ENCODE measurements at places on chromosomes 1 and 21.

DNA sequence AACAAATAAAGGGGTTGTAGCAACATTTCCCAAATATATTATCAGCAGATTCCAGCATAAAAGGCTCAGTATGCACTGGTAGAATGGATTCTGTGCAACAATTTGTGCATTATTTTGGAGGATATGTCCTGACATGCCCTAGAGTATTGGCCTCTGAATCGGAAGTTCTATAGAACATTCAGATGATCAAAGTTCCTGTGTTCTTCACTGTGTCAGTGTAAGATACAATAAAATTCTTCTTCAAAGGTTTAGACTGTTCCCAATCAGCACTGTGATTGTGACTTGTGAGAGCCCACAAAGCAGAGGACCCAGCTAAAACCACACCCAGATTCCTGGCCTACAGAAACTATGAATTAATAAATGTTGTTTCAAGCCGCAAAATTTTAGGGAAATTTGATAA, 33.6 kb upstream of the GBP5 start:
- no peak for DNase-seq

- no peak for DNase-seq
Measured at GRCh38 chr1:108686614-108687313, 5.3 kb upstream of the PRPF38B start.

GRCh38 chr1:212945463-212946160, 4.7 kb upstream of the VASH2 start:
- DNase-seq = no peak

- no peak for DNase-seq
Measured at GRCh38 chr1:5410652-5411051, 581.6 kb downstream of the NPHP4 start.

- no peak for DNase-seq
Measured at GRCh38 chr1:234934611-234935033, 194.0 kb downstream of the TOMM20 start.

GRCh38 chr1:45850017-45850416, 46.6 kb downstream of the MAST2 start:
- DNase-seq = no peak

DNA sequence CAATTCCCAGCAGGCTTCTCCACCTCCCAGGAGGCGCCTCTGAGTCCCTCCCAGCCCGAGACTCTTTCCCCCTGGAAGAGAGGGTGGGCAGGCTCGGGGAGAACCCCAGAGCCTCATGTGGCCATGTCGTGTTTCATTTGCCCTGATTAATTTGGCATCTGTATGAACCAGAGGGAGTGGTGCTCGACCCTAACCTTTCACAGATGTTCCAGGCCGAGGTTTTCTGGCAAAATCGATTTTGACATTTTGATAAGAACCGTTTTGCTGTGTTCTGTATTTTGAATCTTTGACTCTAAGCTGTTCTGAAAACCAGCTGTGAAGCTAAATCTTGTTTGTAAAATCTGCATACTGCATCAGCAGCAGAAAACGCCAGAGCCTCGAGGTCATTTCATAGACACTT, 367.4 kb downstream of the CAMTA1 start:
- no peak for DNase-seq

- DNase-seq = no peak
Measured at GRCh38 chr1:14403961-14404645, 194.4 kb upstream of the KAZN start.

DNA sequence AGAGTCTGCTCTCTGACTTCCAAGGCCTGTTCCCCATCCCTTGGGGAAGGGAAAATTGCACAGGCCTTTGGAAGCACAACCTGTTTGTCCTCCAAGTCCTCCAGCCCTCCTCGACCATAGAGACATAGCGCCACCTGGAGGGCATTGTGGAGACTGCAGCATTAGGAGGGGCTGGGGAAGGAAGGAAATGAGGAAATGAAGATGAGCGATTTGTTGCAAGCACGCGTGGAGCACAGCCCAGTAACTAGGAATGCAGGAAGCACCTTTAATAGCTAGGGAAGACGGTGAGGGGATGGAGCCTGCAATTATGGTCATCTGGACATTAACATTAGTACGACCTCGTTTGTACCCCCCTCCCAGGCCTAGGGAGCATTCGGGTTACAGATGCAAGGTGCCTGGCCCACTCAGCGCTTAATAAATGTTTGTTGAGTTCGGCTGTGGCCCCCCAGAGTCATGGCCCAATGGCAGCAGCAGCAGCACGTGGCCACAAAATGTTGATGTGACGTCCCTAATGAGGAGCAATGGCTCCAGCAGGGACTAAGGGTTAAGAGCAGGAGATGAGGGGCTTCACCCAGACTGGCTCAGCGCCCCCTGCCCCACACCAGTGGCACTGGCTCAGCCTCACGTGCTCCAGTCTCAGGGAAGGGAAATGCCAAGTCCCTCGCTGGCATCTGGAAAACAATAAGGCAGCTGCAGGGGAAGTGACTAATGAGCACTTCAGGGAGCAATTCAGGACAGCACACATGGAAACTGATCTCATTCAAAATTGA, 8.0 kb upstream of the CAMK2N1 start:
- DNase-seq = peak; percentile 51

DNA sequence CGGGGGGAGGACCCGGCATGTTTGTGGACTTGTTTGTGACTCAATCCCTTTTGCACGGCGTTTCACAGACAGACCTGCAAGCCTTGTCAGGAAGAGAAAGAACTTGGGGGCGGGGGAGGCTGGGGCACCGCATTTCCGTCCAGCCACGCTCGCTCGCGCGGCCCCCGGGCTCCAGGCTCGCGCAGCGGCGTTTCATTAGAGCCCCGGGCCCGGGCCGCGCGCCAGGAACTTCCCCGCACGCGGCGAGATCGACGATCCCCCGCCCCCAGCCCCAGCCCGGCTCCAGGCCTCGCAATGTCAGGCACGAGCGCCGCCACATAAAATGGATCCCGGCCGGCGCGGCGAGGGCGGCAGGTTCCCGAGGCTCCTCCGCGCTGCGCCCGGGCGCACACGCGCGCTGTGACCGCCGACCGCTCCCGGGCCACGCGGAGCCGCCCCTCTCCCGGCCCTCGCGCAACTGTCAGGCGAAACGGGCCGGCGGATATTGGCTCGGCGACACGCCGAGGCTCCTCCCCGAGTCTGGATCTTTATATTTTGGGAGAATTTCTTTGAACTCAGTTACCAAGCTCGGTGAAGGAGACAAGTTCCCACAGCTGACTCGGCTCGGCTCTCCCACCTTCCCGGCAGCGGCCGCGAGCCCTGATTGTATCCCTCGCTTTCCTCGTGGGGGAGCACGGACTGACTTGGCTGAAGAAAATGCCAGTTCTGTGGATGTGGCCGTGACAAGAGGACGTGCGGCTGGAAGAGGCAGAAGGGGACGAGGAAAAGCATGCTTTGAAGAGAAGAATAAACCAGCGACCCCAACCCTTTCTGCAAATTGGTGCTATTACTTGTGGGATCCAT, at the start of gene KIF26B:
TSS of gene KIF26B (plus strand) at position 557 of the 843 bp plus-strand sequence. CDS start 440 bp downstream, outside the sequence.
- DNase-seq = no peak

GRCh38 chr1:247172996-247173395, 1.2 kb upstream of the ZNF124 start:
- no peak for DNase-seq

DNA sequence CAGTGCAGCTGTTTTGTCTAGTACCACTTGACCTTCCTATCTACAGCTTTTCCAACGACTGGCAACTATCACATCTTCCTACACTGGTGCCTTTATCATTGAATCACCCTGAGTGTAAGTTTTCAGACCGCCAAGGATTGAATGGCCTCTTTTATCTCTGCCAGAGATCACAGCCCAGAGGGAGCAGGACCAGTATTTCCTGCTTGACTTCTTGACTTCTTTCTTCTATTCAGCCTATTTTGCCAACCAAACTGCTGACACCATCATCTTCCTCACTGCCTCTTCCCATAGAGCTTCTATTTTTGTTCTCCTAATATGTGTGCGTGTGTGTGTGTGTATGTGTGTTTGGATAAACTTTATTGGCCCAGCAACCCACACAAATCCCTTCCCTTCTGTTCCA, 53.8 kb downstream of the SERBP1 start:
- no peak for DNase-seq

GRCh38 chr1:70509996-70510876, 99.2 kb downstream of the CTH start:
- no peak for DNase-seq

- peak; percentile 38 for DNase-seq
Measured at GRCh38 chr1:112803906-112804762, 89.0 kb upstream of the PPM1J start.

GRCh38 chr21:39029900-39030884, 153.1 kb downstream of the PSMG1 start:
- DNase-seq = no peak

- DNase-seq = no peak
Measured at GRCh38 chr1:166843769-166844596, 4.7 kb downstream of the POGK start.

- no peak for DNase-seq
Measured at GRCh38 chr1:73998348-73998959, 199.5 kb downstream of the LRRIQ3 start.

- DNase-seq = no peak
Measured at GRCh38 chr1:243979396-243979795, 71.7 kb upstream of the ZBTB18 start.

- DNase-seq = peak; percentile 48
Measured at GRCh38 chr1:36553591-36554322, 71.0 kb upstream of the CSF3R start.

GRCh38 chr1:204726478-204726877, 40.9 kb upstream of the LRRN2 start:
- DNase-seq = no peak

GRCh38 chr21:34771512-34772028, 102.8 kb downstream of the CLIC6 start:
- DNase-seq = no peak

- DNase-seq = no peak
Measured at GRCh38 chr1:163785868-163786405, 464.2 kb downstream of the NUF2 start.

- no peak for DNase-seq
Measured at GRCh38 chr1:29966526-29967045, 730.3 kb downstream of the PTPRU start.

DNA sequence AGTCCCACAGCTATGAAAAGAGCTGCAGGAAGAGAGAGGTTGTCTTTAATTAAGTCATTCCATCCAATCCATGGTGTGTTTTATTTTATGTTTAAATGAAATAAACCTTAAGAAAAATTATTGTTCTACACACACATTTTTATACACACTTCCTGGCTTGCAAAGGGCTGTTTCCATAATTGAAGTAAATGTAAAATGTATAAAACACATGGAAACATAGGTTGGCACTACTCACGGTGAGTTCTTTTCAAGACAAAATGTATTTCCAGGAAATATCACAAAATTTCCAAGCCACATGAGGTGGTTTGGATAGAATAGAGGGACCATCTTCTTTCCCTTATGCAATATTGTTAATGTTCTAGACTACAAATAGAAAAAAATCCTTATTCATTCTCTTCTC, 426.8 kb upstream of the USP24 start:
- no peak for DNase-seq

- no peak for DNase-seq
Measured at GRCh38 chr1:51635615-51636014, 18.7 kb downstream of the OSBPL9 start.

GRCh38 chr1:49597436-49597835, 426.3 kb downstream of the AGBL4 start:
- no peak for DNase-seq

DNA sequence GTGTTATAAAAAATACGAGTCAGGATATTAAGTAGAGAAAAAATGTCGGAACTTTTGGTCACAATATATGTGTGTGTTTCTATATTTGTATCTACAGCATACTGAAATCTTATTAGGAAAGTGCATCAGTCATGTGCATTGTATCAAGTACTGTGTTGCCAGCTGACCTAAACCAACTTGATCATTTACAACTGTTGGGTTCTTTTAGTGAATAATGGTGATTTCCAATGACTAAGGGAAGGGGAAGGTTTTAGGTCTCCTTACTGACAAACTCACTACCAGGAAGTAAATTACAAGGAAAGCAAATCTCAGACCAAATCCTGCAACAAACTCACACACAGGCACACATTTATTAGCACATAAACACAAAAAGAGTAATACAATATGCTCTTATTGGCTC, 142.7 kb downstream of the TSEN15 start:
- DNase-seq = no peak

GRCh38 chr1:12604114-12604874, 13.7 kb downstream of the DHRS3 start:
- no peak for DNase-seq

- no peak for DNase-seq
Measured at GRCh38 chr1:184242507-184242943, 144.3 kb upstream of the C1orf21 start.

DNA sequence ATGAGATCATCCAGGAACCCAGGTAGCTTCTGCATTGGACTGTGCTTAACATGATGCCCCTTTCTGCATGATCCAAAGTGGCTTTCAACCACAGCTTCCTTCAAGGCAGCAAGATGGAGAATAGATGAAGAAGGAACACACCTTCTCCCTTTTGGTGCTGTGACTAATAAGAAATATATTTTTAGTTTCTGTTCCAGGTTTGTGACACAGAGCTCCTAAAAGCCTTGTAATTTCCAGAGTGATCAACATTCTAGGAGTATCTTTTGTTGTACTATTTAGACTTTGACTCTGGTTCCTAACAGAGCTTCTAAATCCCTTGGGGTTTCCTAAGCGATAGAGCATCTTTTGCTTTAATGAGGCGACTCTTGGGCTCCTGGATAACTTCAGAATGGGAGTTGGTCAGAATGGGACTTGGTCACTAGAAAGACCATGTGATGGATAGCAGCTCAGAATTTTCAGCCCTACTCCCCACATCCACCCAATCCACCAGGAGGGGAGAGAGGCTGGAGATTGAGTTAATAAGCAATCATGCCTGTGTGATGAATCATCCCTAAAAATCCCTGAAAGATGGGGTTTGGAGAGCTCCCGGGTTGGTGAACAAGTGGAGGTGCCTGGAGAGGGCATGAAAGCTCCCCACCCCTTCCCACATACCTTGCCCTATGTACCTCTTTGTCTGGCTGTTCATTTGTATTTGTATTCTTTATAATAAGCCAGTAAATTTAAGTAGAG, 134.8 kb downstream of the FGGY start:
- no peak for DNase-seq

DNA sequence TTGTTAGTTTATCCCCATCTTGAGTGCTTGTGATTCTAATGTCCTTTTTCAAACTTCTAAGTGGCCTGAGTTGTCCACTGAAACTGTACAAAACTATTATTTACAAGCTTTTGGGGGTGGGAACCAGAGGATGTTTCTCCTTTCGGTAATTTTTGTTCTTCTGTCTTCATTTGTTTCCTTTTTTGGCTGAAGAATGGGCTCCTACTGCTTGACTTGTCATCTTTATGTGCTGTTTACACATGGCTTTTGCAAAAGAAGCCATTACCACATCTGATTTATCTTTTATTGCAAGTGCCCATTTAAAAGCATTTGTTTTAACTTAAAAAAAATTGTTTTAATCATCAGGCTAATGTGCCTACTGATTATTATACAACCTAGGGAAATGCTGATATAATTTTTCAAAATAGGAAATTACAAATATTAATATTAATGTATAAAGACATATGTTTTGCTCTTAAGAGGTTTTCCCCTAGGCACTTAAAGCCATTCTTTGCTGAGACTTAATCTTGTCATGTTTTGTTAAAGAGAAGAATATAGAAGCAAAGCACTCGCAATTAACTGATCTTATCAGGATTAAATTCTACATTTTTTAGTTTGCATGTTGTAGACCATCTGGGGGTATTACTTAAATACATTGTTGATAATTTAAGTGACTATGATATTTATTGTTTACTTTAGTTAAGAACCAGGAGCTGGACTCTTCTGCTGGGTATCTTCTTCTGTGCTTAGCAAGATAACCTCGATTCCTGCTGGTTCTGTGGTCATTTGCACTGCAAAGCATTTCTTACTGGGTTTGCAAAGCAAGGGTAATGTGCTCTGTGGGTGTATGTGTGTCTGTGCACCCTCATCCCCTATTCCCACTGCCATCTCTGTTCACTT, 40.1 kb downstream of the TMEM200B start:
- DNase-seq = no peak

- no peak for DNase-seq
Measured at GRCh38 chr21:19609611-19610010, 1206.0 kb upstream of the TMPRSS15 start.
